ENCODE measurements at places on chromosomes 4 and X. TPM values are rescaled to one million over a fixed set of nuclear protein-coding genes. Genes with fewer than 3 reads are reported as not detected.

The LEF1 gene
- total RNA-seq = 785 TPM

DNA sequence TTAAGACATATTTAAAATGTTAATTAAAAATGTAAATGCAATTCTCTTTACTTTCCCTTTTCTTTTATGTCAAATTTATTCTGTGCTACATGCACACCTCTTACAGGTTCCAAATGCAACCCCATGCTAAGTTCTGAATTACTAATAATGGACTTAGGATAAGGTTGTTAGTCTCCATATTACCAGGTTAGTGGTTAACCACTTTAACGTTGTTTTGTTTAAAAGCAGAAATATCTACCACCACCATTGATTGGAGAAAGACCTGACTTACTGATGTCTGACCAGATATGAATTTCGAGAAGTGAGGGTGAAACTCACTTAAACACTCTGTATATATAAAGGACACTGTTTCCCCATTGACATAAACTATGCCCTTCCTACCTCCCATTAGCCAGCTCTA lies 6.9 kb upstream of the TRPC3 start:
- no peak overlapping the region for H3K27ac ChIP-seq
- H3K4me1 ChIP-seq = no peaks in the 10 kb centered on the region
- no peaks in the 10 kb centered on the region for H3K27me3 ChIP-seq
- no peaks in the 10 kb centered on the region for H3K36me3 ChIP-seq

The SSX4 gene
- total RNA-seq = not detected

DNA sequence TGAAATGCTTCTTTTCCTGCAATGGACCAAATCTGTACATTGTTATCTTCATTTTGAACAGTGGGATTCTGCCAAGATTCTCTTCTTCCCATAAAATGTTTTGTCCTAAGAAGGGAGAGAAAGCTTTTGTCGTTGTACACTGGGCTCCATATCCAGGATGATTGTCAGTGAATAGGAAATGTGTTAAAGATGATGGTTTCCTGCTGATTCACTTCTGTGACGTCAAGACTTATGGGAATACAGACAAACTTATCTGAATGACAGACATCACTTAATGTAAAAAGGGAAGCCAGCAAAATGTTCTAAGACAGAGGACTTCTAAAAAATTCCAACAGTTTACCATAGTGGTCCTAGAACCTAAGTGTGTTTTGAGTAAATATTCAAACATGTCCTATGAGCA lies 53.7 kb upstream of the HPF1 start:
- H3K4me1 ChIP-seq = no peaks in the 10 kb centered on the region
- DNase-seq = no peak
- no peaks in the 10 kb centered on the region for H3K27me3 ChIP-seq
- no peak overlapping the region for H3K4me3 ChIP-seq
- H3K36me3 ChIP-seq = no peaks in the 10 kb centered on the region
- H3K27ac ChIP-seq = no peak overlapping the region
